ENCODE measurements at places on chromosomes 2 and 18.

DNA sequence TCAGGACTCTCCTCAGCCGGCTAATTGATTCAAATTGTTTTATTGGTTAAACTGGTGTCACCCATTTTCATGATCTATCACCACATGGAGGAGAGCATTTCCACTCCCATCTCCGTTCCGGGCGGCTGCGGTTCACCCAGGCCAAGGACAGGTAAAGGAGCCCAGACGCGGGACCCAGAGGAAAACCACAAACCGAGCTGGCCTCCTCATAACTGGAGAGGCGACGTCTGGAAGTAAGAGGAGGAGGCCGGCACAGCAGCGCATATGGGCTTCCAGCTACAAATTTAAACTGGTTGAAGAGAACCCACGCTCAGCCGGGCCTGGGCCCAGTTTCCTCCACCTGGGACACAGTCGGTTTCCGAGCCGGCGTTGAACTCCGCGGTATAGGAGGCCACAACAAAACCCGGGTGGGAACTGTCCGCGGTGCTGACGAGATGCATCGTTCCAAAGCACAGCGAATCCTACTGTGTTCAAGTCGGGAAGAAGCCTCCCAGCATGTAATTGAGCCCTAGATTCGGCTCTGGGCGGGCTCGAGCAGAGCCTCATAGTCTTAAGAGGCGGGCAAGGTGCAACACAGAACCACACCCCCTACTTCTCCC is 3.0 kb upstream of the SKOR2 start:
- DNase-seq, result peak; percentile 10

GRCh38 chr2:10035053-10035422 is 8.3 kb upstream of the KLF11 start:
- no peak for DNase-seq

- no peak for DNase-seq
These were observed 2.1 kb downstream of the SLC39A10 start for GRCh38 chr2:195659114-195659513.

GRCh38 chr2:137937246-137937645 is 27.0 kb upstream of the HNMT start:
- no peak for DNase-seq

DNA sequence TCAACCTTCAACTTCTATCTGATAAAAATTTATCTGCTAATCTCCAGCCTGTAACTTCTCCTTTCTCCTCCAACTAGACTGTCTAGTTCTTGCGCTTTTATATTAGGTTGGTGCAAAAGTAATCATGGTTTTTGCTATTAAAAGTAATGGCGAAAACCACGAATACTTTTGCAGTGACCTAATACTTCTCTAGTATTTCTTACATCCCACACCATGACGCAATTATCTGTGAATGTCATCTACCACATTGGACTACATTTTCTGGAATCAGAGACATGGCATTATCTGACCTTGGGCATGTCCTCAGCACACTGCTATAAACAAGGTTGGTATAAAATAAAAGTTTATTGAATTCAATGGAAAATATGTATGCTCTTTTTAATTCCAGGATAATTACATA is 370.2 kb upstream of the LYPD1 start:
- DNase-seq, result no peak

DNA sequence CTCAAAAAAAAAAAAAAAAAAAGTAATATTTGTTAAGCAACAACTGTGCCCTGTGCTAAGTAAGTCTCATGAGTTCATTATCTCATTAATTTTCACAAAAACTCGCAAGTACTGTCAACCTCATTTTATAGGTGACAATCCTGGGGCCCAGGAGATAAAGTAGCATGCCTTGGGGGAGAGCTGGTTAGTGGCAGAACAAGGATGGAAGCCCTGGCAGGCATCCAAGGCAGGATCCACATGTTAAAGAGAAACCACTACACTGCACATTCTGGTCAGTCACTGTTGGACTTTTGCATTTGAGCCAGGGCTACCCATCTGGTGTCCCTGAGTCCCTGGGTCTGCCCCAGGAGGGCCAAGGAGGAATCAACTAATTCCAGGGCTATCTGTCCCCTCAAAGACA is 54.6 kb downstream of the ZFP36L2 start:
- DNase-seq, result no peak

All from activated T-helper 1 cell treated with anti-CD3 and anti-CD28 coated beads, Interleukin-12 subunit alpha, Interleukin-12 subunit beta, Interleukin-2, Interleukin-4 antibody, amounts not matched to agents 30 ng/mL and 10 ng/mL and 1 ng/mL, durations not matched to agents 14 hours and 24 hours and 36 hours (primary cell).